M059J (cell line): ENCODE measurements at places on chromosomes 3 and 15. TPM values are rescaled to one million over a fixed set of nuclear protein-coding genes. Genes with fewer than 3 reads are reported as not detected.

GRCh38 chr3:139974809-139975425 is 39.9 kb downstream of the CLSTN2 start:
- DNase-seq: no peak

DNA sequence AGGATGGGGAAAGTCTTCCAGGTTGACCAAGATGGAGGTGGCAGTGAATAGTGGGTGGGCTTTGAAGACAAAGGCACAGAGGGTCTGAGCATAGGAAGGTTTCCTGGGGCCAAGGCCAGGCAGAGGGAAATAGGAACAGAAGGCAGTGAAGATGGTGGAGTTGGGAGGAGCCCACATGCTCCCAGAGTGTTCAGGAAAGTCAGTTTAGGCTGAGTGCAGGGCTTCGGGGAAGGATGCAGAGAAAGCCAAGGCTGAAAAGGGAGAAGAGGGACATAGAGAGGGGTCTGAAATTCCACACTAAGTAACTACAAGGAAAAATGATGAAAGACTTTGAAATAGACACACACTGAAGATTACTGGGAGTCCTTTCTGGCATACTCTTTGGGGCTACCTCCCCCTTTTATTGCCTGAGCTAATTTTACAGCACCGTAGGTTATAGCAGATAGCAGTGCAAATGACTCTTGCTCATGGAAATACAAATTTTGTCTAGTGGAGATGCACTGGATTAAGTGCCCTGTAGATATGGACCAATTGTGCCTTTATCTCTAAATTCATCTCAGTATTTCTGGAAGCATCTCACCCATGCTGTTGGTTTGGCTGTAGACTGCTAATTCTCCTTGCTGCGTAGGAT is 3.8 kb downstream of the CX3CR1 start:
- DNase-seq: no peak

DNA sequence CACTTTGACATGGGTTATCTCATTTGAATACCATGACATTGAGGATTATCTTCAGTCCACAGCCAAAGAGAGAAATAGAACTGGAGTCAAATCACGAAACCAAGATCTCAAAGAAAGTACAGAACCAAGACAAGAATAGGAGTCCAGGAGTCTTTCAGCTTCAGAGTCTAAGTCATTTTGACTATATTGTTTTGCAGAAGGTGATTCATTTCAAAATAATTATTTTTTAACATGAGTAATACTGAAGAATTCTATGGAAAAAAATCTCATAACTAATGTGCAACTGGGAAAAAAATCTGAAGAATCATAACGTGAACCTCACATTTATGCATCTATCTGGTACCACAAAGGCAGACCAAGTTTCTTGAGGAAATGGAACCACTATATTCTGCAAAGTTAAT is 60.3 kb downstream of the UBE3A start:
- DNase-seq: no peak

Gene ZNF774
- total RNA-seq: 1.6 and 1.7 TPM in 2 replicates

Gene RAMAC
- 40.7 and 44.8 TPM in 2 replicates for total RNA-seq

Gene TRIM71
- total RNA-seq: not detected in 2 replicates
